ENCODE measurements at places on chromosomes 3 and 15.

- DNase-seq, result no peak
Observed at GRCh38 chr15:83842281-83842680, 188.4 kb downstream of the ADAMTSL3 start.

DNA sequence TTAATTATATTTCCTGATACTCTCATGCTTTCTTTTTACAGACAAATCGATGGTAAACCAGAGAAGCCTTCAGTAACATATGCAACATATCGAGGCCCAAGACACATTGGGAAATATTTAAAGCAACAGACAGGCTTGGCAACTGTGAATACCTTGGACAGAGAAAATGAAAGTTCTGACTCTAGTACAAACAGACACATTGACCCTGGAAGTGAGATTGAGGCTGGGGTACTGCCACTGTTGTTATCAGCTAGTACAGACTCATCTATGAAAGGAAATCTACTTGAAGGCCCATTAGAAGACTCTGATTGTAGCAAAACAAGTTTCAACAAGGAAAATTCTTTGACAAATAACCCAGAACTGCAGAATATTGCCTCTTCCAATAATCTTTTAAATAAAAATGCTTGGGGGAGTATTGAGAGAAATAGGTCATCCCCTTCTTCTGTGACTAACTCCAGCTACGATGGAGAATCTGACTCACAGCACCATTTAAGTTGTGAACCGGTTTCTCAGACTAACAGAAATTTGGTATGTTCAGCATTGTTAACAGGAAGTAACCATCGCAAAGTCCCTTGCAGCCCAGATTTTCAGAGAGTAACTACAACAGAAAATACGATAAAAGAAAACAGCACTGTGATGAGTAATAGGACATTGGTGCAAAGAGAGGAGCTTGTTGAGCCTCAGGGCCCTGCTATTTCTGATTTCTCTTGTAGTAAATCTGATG lies 50.2 kb downstream of the CRYBG3 start:
- DNase-seq, result peak; percentile 97

GRCh38 chr3:57810471-57811137 lies 54.5 kb downstream of the SLMAP start:
- no peak for DNase-seq

GRCh38 chr3:73141525-73141924 lies 80.1 kb downstream of the EBLN2 start:
- DNase-seq, result peak; percentile 4

DNA sequence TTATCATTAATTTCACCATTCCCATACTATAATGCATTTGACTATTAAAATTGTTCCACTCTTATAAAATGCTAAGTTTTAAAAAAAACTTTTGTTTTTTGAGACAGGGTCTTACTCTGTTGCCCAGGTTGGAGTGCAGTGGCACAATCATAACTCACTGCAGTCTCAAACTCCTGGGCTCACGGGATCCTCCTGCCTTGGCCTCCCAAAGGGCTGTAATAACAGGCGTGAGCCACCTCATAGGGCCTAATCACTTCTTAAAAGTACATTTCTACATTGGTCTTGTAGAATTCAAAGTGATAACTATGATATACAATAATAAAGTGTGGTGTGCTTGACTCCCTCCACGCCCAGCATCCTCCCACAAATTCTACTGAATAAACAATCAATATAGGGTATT lies 3.0 kb downstream of the DENND4A start:
- DNase-seq, result no peak

DNA sequence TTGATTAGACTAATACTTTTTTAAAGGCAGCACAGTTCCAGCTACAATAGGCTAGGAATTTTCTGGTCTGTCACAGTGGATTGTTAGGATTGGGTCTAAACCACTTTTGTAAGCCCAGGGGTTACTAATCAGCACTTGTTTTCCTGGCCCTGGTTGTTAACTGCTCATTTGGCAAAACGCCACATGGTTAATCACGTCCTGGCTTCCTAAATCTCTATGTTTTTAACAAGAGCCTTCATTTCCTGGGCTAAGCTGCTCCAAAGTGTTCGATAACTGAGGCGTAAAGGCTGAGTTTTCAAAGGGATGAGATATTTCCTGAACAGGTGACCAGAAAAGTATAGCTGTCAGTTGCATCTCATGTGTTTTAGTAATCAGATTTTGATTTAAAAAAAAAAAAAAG lies 38.9 kb upstream of the CLRN1 start:
- DNase-seq, result peak; percentile 71

DNA sequence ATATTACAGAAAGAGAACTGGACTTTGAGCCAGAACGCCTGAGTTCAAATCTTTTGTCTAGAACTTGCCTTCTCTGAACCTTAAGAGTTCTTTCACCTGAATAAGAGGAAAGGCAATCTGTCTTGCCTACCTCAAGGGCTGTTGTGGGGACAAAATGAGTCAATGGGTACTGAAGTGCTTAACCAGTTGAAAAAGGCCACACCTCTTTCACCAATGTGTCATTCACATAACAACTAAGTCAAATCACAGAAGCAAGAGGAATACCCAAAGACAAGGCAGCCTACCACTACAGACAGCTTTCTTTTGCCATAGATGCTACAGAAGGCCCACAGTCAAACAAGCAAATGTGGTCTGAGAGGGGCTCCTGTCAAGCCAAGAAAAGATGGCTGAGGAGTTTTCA lies 39.7 kb downstream of the NBEAL2 start:
- no peak for DNase-seq

GRCh38 chr3:36895496-36896409 lies 49.1 kb downstream of the TRANK1 start:
- DNase-seq, result no peak

DNA sequence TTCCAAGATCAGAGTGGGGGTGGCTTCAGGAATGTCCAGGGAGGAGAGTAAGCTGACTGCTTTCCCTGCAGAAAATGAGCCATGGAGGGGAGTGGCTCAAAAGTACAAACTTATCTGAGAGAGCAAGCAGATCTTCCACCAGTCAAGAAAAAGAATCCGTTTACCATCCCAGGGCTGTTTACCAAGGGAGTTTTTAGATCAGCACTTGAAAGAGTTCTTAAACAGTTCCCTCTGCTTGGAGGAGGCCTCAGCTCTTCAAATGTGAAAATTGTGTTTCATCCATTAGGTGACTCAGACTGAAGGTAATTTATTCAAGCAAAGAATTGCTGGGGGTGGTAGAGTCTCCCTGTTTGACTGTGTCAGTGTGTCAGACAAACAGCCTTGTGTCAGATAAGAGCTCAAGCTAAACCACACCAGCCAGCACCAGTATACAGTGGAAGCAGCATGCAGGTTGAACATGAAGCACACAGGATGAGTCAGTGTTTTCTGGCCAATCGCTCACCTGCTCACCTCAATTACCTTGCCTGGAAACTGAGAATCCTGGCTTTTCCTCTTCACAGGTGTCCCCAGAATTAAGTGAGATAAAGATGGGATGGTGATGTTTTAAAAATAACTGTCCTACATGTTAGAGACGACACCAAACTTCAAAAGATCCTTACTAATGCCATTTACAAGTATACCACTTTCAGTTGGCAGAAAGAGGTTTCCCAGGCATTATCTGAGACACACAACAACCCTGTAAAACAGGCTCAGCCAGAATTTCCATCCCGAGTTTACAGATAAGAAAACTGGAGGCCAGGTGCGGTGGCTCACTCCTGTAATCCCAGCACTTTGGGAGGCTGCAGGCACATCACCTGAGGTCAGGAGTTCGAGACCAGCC lies 21.7 kb downstream of the SH3BP5 start:
- DNase-seq, result peak; percentile 84

- no peak for DNase-seq
Observed at GRCh38 chr3:54536450-54536849, 391.4 kb downstream of the LRTM1 start.

- no peak for DNase-seq
Observed at GRCh38 chr15:46682969-46683791, 1034.1 kb upstream of the SEMA6D start.

All from fibroblast of skin of right biceps (primary cell).